ENCODE measurements at places on chromosomes 2 and 18.

GRCh38 chr18:54205959-54206358 is 18.5 kb downstream of the MBD2 start:
- DNase-seq, result no peak

DNA sequence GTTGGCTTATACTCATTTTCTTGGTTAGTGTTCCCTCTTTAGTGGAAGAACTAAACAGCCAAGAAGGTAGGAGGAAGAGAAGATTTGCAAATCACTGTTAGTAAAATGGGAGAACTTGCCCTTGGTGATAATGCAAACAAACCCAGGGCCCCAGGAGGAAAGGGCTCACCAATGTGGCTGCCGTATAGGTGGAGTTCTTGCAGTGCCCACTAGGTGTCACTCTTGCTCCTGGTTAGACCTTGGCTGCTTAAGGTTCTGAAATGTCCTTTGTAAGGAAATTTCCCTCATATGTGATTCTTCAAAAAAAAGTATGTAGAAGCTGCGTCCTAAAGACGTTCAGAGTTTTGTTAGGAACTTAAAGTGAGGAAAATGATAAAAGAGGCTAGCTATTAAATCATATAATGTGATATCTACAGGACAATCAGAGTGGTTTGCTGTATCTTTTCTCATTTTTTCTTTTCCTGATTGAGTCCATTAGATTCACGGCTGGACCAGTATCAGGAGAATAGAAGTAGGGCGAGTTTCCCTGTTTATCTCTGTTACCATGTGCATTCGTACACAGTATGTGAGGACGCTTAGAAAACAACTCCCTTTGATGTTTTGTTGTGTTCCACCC is 48.6 kb downstream of the RPIA start:
- DNase-seq, result peak; percentile 56

- DNase-seq, result no peak
Observed at GRCh38 chr18:77076111-77076510, 56.5 kb downstream of the MBP start.

GRCh38 chr2:100105678-100106054 is 36.7 kb downstream of the AFF3 start:
- DNase-seq, result no peak

- no peak for DNase-seq
Observed at GRCh38 chr2:209845666-209846065, 74.0 kb downstream of the UNC80 start.
